ENCODE measurements at places on chromosomes 2 and 18. TPM values are rescaled to one million over a fixed set of nuclear protein-coding genes. Genes with fewer than 3 reads are reported as not detected.

The DCDC2C gene
- not detected for total RNA-seq

The WIPF1 gene
- 397 TPM for total RNA-seq

The TCF23 gene
- total RNA-seq = not detected

The KCNE4 gene
- total RNA-seq = not detected

The TNS1 gene
- total RNA-seq = 5.0 TPM

The MROH2A gene
- total RNA-seq = not detected

The HOXD8 gene
- total RNA-seq = not detected

The MATN3 gene
- total RNA-seq = not detected

The FER1L5 gene
- not detected for total RNA-seq

The ALPP gene
- total RNA-seq = not detected

The PRSS56 gene
- total RNA-seq = not detected

The TXNDC2 gene
- total RNA-seq = not detected

The NOL4 gene
- total RNA-seq = not detected

The INPP5D gene
- total RNA-seq = 126 TPM

All from naive thymus-derived CD4-positive, alpha-beta T cell (primary cell).